ENCODE measurements at places on chromosomes 3 and 15.

DNA sequence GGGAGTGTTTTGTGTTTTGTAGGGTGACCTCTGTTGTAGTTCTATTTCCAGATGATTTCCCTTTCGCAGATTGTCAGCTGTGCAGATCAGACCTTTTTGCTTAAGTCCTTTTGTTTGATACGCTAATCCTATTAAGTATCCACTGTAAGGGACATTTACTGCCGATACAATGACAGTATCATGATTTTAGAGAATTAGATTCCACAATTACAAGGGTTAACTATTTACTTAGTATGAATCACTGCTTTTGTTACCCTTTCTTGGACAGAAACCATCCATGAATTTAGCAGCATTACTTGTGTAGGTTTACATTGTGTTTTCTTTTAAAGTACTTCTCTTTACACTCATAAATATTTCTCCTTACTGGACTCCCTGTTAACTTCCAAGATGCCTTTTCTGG, 31.4 kb downstream of the ZNF662 start:
- no peak for DNase-seq

DNA sequence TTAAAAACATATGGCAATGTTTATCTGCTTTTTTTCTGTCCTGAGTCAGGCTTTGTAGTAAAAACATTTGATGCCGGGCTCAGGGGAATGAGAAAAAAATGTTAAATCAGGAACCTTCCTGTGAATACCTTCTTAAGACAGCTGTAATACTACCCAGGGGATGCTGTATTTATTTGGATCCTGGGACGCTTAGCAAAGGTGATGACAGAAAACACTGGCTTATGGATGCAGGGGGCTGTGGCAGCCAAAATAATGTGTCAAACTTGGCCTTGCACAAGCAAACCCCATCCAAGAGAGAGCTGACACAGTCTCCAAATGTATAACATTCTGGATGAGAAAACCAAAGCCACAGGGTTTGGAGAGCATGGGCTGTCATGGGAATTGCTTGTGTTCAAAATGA, 438.2 kb upstream of the PROK2 start:
- DNase-seq = no peak

GRCh38 chr15:101458158-101458900, 31.2 kb downstream of the PCSK6 start:
- no peak for DNase-seq

DNA sequence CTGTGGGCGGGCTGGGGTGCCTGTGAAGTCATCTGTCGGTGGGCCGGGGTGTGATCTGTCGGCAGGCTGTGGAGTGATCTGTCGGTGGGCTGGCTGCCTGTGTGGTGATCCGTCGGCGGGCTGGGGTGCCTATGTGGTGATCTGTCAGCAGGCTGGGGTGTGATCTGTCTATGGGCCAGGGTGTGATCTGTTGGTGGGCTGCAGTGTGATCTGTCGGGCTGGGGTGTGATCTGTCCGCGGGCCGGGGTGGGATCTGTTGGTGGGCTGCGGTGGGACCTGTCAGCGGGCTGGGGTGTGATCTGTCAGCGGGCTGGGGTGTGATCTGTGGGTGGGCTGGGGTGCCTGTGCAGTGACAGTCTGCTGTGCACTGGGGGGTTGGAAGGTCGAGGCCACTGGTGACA, 204.5 kb downstream of the XXYLT1 start:
- no peak for DNase-seq

- DNase-seq = no peak
Observed at GRCh38 chr3:132662212-132662611, 2.1 kb downstream of the UBA5 start.

DNA sequence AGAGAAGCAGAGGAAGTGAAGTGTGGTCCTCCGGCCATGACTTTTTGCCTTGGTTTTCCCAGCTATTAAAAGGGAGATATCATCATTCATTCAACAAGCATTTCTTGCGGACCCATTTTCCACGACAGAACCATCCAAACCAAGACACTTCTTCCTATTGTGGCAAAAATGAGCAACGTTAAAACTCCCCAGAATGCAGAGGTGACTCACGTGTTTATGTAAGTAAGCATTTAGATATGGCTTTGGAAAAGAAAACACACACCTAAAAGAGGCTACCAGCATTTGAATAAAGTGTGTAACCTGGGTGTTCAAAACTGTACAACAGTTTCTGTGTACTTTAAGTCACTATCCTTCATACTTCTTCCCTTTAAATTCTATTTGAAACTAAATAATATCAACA, 181.3 kb downstream of the RORA start:
- DNase-seq = no peak

DNA sequence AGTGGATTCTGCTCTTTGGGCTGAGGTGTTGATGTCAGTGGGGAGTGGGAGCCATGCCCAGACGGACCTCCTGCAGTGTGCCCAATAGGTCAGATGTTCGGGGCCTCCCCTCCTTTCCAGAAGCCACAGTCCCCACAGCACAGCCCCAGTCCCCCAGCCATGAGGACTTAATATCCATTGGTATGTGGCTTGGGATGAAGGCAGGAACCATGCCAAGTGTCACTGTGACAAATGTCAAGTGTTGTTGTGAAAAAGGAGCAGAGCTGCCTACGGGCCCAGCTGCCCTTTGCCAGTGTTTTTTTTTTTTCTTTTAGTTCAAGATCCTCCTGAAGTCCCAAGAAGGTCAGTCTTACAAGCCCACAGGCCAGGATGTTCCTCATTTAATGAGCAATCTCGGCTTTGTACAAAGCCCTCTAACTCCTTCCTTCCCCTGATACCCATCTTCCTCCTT, 12.2 kb downstream of the SEMA3G start:
- DNase-seq = no peak

DNA sequence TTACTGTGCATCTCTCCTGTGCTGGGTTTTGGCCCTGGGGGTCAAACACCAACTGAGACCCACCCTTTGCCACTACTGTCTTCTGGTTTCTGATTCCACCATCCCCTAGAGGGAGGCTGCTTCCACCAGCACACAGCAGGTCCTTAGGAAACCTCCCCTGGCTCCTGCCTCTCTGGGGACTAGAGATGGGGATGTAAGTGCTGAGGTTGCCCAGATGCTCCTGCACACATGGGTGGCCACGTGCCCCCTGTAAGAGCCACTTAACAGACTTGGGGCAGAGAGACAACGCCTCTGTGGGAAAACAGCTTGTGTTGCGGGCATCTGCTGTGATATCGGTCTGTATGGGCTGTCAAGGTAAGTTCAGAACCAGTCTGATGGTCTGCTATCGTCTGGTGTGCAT, 83.4 kb downstream of the ATP2B2 start:
- DNase-seq = no peak

DNA sequence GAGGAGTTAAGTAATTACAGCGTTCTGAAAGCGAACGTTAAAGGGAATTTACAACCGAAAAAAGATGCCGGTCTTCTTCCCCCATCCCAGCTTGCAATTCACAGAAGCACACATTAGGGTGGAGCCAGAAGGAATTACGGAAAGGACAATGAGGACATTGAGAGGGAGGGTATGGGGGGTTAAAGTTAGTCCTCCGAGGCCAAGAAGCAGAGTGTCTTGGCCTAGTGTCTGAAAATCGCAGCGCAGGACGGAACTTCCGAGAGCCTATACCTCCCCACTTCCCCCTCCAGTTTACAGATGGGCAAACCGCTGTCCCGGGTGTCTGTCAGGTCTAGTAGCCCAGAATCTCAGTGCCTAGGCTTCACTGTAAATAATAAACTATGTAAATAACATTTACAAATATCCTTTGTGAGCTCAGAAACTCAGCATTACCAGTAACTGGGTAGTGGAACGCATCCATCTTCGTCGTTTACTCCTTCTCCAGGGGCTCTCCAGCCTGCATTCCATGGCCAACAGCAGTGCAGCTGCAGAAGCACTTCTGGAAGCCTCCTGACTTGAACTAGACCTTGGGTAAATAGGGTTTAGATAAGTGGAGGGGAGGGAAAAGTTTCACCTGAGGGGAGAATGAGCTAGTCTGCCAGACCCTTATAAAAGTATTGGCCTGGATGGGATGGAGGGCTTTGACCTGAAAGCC, 922 bp downstream of the ADPRH start:
- no peak for DNase-seq

DNA sequence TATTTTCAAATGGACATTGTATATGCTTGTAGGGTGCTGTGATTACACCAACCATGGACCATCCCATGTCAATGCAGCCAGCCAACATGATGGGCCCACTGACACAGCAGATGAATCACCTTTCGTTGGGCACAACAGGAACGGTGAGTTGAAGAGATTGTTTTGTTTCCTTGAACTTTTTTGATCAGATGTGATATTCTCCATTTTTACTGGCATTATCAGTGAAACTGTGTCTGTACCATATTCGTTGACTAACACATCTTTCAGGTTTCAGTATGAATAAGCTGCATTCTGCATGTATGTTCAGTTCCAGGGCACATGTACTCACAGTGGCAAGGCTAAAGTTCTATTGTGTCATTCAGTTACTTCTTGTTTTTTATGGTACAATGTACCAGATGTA, 655.2 kb downstream of the RBMS3 start:
- no peak for DNase-seq

GRCh38 chr3:145357453-145357852, 803.5 kb downstream of the PLOD2 start:
- no peak for DNase-seq

DNA sequence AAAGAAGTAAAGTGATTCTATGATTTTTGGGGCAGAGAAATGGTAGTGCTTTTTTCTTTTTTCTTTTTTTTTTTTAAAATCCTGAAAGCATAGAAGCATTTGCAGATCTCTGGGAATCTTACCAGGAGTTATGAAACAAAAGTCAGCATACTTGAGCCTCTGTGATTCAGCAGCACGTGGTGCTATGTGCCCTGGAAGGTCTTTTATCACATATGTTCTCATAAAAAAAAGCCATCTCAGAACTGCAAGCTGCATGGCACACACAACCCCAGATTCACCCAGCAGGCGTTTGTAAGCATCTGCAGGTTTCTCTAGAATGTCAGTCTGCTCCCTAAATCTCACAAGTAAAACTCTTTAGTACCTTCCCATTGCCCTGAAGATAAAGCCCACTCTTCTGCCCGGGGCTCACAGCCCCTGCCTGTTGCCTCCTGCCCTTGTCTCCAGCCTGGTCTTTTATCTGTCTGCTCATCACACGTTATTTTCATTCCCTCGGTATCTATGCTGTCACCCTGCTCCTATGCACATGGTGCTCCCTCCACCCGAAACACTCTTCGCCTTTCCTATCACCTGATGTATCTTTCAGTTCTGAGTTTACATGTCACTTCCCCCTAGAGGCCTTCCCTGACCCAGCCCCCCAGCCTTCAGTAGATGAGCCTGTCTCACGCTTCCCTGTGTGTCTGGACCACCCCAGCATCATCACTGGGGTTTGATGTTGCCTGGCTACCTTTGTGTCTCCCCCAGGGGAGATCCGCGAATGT, 72.4 kb downstream of the CHDH start:
- DNase-seq = no peak

DNA sequence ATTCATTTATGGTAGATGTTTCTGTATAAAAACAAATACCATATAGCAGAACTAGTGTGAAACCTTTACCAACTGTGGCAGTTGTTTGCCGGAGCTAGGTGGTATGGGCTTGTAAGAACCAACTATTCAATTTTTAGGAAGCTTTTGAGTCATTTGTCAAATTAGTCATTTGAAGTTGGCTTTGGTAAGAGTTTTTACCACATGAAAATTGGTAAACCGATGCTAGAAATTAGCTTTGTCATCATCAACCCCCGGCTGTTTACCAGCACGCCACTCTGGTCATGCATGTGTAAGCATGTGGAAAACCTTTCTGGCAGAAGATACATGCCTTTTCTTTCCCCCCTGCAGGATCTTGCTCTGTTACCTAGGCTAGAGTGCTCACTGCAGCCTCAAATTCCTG, 63.3 kb downstream of the IL1RAP start:
- no peak for DNase-seq

DNA sequence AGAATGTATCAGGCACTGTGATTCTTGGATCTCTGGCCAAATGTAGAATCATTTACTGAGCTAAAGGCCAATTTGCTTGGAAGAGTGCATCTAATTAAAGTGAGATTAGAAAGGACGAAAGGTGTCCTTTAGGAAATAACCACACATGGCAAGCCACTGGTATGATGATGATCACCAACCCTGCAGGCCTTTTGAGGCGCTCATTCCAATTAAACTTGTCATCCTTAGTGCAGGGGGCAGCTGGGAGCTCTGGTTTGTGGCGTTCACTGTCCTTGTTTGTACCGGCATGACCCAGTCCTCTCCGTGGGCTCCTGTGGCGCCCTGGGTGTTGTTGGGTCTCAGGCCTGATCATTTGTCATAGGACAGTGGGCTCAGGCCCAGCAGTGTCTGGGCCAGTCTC, 11.0 kb downstream of the LIMD1 start:
- DNase-seq = no peak

DNA sequence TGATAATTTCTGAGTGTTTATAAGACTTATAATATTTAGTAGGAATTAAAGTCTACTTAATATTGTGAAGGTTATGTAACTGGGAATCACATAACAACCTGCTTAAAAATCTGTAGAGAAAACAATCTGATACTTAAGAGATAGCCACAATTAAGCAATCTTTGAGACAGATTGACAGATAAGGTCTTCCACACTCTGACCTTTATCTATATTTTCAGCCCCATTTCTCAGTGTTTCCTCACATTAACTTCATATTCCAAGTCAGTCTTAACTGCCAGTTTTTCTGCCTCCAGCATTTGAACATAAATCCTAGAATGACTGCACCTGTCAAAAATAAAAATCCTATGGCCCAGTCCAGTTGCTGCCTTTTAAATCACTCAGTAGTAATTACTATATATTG, 423.2 kb downstream of the PYDC2 start:
- no peak for DNase-seq

DNA sequence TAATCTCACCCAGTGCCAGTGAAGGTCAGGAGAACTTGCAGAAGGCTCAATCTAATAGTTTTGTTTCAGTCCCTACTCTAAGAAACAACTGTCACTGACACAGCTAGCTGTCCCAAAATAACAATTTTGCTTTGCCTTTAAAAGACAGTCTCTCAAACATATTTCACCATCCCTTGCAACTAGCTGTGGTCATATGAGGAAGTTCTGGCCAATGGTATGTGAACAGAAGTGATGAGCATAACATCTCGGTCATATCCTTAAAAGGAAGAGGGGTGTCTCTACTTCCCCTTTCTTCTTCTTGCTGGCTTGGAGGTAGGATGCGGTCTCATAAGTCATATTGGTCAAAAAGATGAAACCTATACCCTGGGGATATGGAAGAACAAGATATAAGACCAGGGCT, 198.1 kb downstream of the NEK10 start:
- DNase-seq = no peak

GRCh38 chr3:193620057-193620456, 27.0 kb downstream of the OPA1 start:
- no peak for DNase-seq

DNA sequence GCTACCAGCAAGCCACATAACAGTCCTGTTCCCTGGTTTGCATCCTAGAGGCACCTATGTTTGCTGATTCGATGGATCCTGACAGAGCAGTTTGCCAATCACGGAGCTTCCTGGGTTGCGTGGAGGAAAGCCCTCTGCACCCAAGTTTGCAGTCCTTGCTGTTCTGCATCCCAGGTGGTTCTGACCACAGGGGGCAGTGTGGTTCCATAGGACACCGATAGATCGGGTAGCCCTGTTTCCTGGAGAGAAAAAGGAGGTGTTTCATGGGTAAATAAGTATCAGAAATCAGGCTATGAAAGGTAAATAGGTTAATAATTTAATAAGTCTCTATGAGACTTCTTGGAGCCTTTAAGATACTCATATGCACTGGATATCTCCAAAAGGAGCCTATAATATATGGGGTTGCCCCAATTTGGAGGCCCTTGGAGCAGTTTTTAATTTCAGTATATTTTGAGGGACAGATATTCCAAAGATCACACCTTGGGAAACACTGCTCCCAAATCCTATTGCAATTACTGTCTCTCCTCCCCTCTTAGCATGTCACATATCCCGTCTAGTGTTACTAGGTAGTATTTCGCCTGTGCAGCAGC, 194.6 kb upstream of the TPM1 start:
- peak; percentile 38 for DNase-seq

GRCh38 chr3:25872200-25872877, 82.4 kb downstream of the OXSM start:
- no peak for DNase-seq

Measured in C1 segment of cervical spinal cord (tissue), 14 donors.